ENCODE measurements at places on chromosomes 12 and 14. TPM values are rescaled to one million over a fixed set of nuclear protein-coding genes. Genes with fewer than 3 reads are reported as not detected.
A peak's percentile ranks its signal among the peaks of the same experiment; 100 is the strongest.

DNA sequence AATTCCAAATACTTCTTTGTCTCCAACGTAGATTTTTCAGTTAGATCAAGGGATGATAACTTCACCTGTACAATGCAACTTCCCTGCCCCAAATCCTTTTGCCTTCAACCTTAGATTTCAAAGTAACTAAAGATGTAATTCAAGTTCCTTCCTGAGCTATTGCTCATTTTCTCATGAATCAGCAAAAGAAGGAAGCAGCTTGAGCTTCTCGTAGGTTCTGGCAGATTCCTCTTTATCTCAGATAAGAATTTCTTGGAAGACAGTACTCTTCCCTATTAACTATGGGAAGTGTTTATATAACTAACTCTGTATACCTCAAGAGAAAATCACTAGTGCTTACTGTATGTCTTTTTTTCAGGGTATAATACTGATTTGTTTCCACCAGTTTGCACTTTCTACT is 203.8 kb downstream of the RASSF9 start:
- no peak for DNase-seq

DNA sequence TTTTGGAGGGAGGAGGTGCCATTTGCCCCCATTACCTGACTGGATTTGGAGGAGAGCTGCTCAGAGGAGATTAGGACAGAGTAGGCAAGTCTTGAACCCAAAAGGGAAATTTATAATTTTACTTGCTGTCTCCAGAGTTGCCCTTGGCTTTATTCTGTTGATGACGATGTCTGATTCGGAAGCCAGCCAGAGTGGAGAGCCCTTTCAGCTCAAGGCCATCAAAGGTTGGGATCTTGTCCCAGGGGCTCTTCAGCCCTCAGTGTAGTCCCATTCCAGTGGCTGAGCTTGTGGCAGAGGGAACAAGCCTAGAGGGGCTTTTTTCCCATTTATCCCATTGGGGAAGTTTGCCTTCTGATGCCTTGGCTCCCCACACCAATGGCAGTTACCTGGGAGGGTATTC is 71.8 kb downstream of the HSD17B6 start:
- no peak for DNase-seq

The ANKS1B gene
- 452 TPM for total RNA-seq

The CLEC4D gene
- total RNA-seq, result not detected

GRCh38 chr12:46407361-46407760 is 34.8 kb upstream of the SLC38A2 start:
- no peak for DNase-seq

- peak; percentile 69 for DNase-seq
Measured at GRCh38 chr14:90419200-90419599, 22.4 kb downstream of the CALM1 start.

The IFNG-AS1 gene
- total RNA-seq, result not detected

DNA sequence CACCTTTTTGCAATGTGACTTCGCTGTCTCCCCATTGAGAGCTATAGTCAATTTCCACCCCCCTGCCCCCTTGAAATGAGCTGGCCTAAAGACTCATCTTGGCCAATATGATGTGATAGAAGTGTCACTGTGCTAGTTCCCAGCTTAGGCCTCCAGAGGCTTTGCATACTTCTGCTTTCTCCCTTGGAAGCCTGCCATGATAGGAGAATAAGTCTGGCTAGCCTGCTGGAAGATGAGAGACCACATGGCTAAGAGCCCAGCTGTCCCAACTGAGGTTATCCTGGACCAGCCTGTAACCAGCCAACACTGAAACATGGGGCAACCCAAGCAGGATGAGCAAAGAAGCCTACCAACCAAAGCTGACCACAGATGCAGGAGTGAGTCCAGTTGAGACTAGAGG is 196.9 kb downstream of the GRIN2B start:
- no peak for DNase-seq

The SLC7A7 gene
- total RNA-seq, result 3.3 TPM

GRCh38 chr12:89864411-89864810 is 155.8 kb upstream of the ATP2B1 start:
- no peak for DNase-seq

The FIGNL2 gene
- total RNA-seq, result 0.47 TPM

The ANO2 gene
- 3.6 TPM for total RNA-seq

GRCh38 chr14:103871596-103872480 is 24.5 kb upstream of the PPP1R13B start:
- no peak for DNase-seq

DNA sequence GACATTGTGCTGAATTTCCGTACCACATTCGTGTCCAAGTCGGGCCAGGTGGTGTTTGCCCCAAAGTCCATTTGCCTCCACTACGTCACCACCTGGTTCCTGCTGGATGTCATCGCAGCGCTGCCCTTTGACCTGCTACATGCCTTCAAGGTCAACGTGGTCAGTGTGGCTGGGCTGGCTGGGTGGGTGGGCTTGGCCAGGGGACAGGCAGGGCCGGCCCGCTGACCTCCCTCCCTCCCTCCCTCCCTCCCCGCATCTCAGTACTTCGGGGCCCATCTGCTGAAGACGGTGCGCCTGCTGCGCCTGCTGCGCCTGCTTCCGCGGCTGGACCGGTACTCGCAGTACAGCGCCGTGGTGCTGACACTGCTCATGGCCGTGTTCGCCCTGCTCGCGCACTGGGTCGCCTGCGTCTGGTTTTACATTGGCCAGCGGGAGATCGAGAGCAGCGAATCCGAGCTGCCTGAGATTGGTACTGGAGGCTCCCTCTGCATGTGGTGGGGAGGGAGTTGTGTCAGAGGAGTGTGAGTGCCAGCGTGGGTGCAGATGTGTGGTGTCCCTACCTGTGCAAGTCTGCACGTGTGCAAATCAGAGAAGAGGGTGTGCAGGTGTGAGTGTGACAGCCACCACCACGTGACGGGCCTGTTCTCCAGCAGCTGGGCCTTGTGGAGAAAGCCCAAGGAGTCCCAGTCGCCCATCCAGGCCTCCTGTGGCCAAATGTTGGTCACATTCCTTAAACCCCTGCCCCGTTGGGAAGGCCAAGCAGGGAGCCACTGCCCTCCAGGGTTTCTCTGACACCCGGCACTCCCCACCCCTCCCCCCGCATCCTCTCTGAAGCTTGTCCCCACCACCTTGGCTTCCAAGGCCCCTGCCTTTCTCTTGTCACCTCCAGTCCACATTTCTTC is 5.3 kb downstream of the KCNH3 start:
- peak; percentile 61 for DNase-seq

DNA sequence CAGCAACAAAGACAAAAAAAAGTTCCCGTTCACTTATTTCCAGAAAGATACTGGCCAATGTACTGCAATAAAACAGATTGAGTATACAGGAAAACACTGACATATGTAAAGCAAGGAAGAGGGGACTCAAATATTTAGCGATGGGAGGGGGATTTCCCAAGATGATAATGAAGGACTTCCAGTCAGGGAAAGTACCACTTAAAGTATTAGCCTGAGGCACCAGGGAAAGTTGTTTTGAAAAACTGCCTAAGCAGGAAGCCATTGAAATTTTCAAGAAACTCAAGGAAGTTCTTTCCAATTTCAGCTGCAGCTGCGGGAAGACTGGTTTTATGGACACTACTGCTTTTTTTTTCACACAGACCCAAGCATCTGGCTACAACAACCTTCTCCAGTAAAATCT is 1007.4 kb upstream of the NOVA1 start:
- no peak for DNase-seq

DNA sequence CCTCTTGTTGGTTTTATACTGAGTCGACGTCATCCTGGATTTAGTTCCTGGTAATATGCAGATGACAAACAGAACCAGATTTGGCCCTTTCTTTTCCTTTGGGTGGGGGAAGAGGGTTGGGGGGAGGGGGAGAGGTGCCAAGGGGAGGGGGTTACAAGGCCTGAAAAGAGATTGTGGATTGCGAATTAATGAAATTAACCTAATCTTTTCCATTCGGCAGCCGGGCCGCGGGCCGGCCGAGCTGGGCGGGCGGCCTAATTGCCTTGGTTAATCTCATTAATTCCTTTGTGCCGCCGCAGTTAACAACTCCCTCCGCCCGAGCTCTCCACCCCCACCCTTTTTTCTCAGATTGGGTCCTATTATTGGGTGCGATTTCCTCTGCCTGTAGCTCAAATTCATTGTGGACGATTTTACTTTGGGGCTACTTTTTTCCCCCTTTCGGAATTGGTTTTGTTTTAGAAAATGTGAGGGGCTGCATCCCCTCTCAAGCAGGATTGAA is 387 bp upstream of the GSC start:
- DNase-seq, result no peak

The OAS3 gene
- total RNA-seq, result 1.6 TPM

GRCh38 chr14:104403421-104404220 is 175.9 kb upstream of the C14orf180 start:
- DNase-seq, result no peak

The TTC8 gene
- 12.2 TPM for total RNA-seq

DNA sequence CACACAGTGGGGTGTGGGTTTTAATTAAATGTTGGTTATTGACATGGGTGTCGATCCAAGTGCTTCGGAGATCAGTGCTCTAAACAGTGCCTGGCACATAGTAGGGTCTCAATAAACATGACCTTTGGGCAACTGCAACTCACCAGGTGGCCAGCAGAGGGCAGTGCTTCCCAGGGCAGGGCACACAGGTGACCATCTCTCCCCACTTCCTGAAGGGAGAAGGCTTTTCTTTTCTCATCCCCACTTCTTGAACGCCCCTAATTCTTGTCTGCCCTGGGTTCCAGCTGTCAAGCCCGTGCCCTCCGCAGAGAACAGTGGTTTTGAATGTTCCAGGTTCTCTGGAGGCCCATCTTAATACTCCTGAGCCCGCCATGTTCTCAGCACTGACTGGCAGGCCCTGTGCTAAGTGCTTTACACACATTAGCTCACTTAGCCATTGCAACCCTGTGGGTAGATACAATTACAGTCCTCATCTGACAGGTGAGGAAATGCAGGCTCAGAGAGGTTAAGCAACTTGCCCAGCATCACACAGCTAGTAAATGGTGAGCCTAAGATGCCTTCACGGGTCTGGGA is 16.3 kb downstream of the RAPGEF3 start:
- DNase-seq, result no peak

- DNase-seq, result peak; percentile 73
Measured at GRCh38 chr12:57127726-57128518, at the start of gene LRP1. Gene LRP1, plus strand, starts transcription at chr12:57128483. Its CDS starts 482 bp downstream, at chr12:57128965.

DNA sequence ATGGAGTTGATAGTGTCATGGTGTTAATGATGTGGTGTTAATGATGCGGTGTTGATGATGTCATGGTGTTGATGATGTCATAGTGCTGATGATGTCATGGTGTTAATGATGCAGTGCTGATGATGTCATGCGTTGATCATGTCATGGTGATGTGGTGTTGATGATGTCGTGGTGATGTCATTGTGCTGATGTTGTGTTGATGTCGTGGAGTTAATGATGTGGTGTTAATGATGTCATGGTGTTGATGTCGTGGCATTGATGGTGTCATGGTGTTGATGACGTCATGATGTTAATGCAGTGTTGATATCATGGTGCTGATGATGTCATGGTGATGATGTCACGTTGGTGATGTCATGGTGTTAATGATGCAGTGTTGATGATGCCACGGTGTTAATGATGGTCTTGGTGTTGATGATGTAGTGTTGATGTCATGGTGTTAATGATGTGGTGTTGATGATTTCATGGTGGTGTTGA is 49.1 kb upstream of the RIMBP2 start:
- DNase-seq, result no peak

The CCDC63 gene
- not detected for total RNA-seq

- no peak for DNase-seq
Measured at GRCh38 chr14:29773990-29774389, 153.7 kb downstream of the PRKD1 start.

DNA sequence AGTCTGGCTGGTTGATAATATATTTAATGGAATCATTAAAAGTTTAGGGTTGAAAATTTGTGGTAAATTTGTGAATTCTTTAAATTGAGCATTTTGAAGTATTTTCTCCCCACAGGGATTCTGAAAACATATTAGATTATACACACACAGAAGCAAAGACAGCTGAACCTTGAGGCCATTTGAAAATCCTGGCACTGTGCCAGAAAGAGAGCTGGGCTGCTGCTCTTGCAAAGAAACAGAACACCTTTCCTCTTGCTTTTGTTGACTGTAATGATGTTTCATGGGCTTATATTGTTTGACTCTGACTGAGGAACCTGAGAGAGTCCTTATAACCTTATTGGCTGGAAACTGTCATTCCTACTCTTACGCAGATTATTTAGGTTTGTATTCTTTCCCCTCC is 4.8 kb downstream of the RNF34 start:
- DNase-seq, result no peak

- peak; percentile 57 for DNase-seq
Measured at GRCh38 chr12:62934239-62934798, 631 bp downstream of the PPM1H start.

- DNase-seq, result no peak
Measured at GRCh38 chr12:2329661-2330210, 276.9 kb downstream of the CACNA1C start.
